Mesenteric fat pad (tissue), 1 donor: ENCODE measurements at places on chromosomes 1 and 21.

GRCh38 chr1:170986901-170987300 lies 51.6 kb downstream of the MROH9 start:
- no peak for DNase-seq

DNA sequence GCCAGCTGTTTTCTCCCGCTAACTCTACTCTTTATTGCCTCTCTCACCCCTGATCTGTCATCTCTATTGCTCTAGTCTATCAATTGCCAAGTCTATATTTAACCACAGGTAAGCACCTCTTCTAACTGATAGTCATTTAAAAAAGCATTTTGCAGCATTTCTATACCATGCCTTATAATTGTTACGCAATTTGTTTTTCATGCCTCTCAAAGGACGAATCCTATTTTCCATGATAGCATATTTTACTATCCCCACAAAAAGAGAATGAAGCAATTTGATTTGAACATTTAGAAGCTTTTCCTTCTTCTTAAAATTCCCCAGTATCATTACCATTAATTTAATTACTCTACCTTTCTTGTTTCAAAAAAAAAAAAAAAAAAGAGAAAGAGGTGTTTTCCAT lies 432.8 kb upstream of the ZP4 start:
- DNase-seq: no peak

- DNase-seq: no peak
These were observed 38.3 kb downstream of the CAMSAP2 start for GRCh38 chr1:200776949-200777348.

DNA sequence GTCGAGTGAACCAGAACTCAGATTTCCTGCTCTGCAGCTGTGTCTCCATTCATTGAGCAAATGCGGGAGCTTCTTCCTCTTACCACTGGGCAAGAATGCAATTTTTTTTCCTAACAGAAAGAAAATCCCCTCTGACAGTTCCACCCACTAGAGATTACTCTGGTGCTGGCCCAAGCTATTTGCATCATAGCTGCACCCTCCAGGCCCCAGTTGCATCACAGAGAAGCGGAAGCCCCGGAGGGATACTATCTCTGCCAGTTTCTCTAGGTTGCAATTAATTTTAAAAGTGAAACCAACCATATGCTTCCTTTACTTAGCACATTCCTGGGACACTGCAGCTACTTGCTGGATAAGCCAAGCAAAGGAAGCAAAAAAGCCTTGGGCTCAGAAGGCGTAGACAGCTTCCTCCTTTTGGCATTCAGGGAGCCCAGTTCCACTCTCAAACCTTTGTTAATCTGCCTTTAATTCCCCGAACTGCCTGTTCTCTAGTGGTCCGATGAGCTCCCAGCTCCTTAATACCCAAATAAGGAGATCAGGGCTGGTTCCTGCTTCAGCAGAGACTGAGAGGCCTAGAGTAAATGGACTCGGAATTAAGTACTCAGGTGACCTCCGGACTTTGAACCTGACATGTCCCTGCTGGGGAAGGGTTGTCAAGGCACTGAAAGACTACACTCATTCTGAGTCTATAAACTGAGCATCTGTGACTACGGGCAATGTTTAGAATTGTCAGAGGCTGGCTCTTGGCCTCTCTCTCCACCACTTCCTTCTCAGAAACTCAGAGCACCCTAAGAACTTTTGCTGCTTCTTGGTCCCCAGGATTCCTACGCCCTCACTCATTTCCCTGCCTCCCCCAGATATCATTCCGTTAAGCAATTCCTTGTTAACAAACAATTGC lies 72.5 kb upstream of the TNFSF18 start:
- DNase-seq: no peak

DNA sequence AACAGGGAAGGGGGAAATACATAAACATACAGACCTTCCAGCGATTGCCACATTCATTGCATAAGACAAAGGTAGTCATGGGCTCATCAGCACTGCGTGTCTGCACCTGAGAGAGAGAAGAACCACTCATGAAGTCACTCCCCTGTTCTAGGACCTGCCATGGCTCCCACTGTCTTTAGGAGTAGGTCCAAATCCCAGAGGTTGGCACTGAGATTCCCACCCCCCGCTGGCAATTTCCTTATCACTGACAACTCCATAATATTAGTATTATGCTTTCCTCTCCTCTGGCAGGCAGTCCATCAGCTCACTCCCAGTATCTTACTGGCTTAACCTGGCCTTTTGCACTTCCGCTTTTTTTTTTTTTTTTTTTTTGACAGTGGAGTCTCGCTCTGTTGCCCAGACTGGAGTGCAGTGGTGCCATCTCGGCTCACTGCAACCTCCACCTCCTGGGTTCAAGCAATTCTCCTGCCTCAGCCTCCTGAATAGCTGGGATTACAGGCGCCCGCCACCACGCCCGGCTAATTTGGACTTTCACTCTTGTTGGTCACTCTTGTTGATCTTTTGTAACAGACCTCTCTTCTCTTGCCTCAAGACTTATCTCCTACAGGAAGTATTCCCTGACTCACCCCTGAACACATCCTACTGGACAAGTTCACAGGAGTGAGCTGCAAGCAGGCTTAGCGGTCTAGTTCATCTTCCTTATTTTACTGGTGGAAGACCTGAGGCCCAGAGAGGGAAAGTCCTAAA lies 14.8 kb upstream of the ZNF436 start:
- DNase-seq: no peak

- no peak for DNase-seq
These were observed 39.7 kb downstream of the PCNT start for GRCh38 chr21:46363698-46364097.

- DNase-seq: peak; percentile 90
These were observed at the start of gene ADAMTS5 for GRCh38 chr21:26967062-26967913. Gene ADAMTS5, minus strand, starts transcription at chr21:26967088. Its CDS starts 697 bp downstream, at chr21:26966391.

DNA sequence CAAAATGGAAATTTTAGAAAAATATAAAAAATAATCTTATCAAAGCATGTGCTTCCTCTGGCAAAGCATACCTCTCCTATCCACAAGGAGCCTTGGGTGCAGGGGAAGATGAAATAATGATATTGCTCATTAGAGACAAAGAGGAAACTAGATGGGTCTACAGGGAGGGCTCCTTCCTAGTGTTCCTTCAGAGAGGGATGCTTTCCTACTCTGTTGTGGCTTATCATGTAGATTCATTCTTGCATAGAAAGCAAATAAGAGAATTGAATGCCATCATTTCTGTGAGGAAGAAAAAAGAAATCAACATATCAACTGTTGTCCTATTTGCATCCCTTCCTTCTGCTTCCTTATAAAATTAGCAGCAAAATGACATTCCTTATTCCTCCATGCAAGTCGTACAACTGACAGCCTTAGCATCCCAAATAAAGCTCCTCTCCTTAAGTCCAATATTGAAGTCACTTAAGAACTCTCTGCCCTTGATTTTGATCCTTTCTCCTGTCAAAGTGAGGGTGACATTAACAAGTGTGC lies 543.9 kb upstream of the PLXNA2 start:
- DNase-seq: no peak

- no peak for DNase-seq
These were observed 410.7 kb downstream of the DSCAM start for GRCh38 chr21:40436261-40436660.
